ENCODE measurements at places on chromosomes 3 and 15.
A peak's percentile ranks its signal among the peaks of the same experiment; 100 is the strongest.

DNA sequence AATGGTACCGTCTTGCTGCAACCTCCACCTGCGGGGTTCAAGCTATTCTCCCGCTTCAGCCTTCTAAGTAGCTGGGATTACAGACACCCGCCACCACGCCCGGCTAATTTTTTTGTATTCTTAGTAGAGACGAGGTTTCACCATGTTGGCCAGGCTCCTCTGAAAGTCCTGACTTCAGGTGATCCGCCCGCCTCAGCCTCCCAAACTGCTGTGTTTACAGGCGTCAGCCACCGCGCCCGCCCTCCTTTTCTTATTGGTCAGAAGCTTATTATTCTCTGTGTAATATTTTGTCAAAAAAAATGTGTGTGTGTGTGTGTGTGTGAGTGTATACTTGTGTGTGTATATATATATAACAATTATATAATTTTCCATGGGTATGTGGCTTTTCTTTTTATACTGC, 425.6 kb downstream of the CADM2 start:
- no peak for DNase-seq

DNA sequence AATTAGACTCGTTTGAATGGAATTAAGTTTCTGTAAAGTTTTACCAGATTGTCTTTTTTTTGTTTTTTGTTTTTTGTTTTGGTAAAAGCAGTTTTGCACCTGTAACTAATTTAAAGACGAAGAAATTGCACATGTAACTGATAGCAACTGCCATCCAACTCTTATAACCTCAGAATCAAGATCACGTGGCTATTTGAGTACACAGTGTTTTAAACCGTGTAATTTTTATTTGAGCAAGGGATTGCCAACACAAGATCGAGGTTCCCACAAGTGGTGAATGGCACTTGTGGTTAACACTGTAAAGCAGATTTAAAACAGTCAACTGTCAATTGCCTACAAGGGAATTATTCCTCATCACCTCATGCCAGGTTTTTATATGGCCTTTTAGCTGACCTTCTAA, 67.3 kb downstream of the PPARG start:
- DNase-seq: no peak

- no peak for DNase-seq
Measured at GRCh38 chr3:105137911-105138310, 228.8 kb upstream of the ALCAM start.

GRCh38 chr15:82304778-82305090, 42.1 kb downstream of the SAXO2 start:
- no peak for DNase-seq

- no peak for DNase-seq
Measured at GRCh38 chr15:87267798-87268197, 988.7 kb downstream of the NTRK3 start.

DNA sequence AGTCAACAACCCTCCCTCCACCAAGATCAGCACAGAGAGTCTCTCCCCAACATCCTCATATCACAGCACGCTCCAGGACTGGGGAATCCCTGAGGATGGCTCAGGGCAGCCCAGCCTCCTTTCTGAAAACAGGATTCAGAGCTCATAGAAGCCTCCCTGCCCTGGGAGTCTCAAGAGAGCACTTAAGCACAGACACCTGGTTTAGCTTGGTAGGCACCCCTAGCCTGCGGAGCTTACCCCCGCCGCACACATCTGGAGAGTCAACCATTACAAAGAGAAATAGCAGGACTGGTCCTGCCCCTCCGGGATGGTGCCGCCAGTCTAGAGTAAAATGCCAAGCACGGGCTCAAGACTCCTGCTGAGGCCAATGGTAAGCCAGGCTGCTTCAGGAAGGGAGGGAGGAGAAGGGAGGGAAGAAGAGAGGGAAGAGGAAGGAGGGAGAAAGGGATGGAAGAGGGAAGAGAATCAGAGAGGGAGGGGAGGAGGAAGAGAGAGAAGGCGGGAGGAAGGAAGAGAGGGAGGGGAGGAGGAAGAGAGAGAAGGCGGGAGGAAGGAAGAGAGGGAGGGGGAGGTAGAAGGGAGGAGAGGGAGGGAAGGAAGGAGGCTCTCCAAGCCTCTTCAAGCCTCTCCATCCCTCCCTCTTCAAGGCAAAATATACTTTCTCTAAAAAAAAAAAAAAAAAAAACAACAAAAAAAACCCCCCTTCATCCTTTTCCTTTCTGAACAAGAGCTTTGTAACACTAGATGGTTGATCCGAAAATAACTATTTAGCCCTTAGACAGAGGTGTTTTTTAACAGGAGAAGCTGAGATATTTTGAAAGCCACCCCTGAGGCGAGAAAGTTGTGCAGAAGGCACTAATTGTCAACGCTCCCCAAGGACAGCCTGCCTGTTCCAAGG, 278.6 kb upstream of the TLE3 start:
- peak; percentile 75 for DNase-seq

DNA sequence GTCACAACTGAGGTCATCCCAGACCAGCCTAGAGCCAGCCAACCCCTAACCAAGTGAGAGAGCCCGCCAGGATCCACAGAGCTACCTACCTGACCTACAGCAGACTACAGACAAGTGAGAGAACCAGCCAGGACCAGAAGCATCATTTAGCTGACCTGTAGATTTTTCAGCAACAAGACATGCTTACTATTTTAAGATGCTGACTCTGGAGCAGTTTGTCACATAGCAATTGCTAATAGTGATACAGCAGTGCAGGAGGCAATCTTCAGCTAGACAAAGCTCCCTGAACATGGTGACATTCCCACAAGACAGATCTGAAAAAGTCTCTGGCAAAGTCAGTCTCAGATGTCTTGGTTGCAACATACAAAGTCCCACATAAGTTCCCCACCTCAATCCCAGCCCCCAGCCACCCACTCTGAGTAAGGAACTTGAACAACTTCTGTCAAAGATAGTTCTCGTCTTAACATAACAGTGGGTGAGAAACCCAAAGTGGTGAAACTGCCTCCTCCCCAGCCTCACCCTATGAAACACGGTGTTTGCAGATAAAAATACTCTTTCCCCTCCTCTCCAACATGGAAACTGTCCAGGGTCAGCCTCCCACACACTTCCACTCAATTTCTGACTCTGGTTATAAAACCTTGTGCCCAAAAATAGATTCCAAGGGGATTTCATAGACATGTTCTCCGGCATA, 120.3 kb upstream of the SLC6A11 start:
- no peak for DNase-seq

DNA sequence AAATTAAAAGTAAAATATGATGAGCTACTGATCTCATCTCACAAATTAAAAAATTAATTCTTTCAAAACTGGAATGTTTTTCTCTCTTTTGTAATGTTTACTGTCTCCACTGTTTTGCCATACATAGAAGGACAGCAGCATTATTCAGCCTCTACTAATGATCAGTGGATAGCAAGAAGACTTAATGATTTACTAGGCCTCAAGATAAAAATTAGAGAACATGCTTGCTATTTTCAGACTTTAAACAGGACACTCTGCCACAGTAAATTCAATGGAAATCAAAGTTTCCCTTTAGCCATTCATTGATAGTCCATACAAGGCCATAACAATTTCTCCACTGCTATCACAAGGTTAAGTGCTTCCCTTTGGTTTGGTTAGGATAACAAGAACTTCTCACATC, 129.4 kb downstream of the TMCC1 start:
- no peak for DNase-seq

- DNase-seq: no peak
Measured at GRCh38 chr3:76131396-76132153, 346.2 kb upstream of the ZNF717 start.

DNA sequence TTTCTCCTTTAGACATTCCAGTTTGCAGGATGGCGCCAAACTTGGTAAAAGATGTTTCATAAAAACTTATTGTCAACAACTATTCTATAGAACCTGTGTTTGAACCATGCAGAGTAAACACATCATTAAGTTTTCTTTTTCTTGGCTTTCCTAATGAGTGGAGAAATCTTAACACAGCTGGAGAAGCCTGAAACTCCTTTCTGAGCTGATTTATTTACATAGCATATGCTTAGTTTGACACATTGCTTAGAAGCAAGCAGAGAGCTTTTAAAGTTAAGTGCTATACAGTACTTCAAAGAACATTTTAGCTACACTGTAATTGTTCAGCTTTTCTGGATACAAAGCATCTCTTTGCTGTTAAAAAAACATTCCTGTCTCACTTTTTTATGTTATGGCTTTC, 61.0 kb upstream of the PAQR5 start:
- no peak for DNase-seq

DNA sequence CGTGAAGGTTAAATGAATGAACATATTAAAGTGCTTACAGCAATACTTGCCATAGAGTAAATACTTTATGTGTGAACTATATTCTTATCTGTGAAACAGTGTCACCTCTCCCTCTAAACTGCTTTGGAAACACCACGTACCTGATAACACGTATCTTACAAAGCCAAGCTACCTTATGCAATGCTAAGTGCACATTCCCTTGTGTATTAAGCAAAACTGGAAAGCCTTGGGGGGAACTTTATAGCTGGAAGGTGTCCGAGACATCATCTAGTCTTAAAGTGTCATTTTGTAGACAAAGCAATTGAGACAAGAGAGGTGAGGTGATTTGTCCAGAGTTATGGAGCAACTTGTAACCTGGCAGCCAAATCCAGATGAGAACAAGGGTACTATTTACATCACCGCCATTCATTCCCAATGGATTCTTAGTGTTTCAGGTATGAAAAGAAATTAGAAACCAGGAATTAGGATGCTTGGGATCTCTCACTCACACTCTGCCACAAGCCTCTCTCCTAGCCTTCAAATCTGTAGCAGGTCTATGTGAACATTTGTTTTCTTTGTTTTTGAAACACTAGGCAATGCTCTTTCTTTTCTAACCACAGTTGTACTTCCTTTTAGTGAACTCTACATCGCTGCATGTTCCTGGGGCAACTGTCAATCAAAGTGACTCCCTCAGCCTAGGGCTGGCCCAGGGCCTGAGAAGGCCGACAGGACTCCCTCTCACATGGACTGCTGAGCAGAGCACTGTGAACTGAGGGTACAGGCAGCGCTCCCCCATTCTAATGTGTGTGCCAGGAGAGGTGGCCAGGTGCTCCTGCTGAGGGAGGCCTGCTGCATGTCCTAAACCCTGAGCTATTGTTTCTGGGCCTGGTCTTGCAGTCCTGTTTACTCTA, 13.9 kb upstream of the MGLL start:
- DNase-seq: no peak

DNA sequence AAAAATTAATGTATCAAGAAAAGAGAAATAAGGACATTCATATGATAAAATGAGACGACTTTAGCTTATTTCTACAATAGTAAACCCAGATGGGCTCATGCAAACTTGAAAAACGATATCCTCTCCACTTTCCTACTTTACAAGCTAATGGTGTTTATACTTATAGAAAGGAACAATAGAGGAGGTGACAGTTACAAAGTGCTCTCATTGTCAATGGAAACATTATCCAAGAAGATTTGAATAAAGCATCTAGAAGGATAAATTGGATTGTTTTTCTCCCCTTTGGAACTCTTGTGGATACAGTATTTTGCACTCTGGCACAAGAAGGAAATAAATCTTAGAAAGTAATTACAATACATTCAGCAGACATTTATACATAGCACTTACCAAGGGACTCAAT, 20.2 kb upstream of the CCDC66 start:
- DNase-seq: peak; percentile 31

GRCh38 chr15:77773903-77774302, 141.2 kb upstream of the LINGO1 start:
- no peak for DNase-seq
